ENCODE measurements at places on chromosomes 4 and X. TPM values are rescaled to one million over a fixed set of nuclear protein-coding genes. Genes with fewer than 3 reads are reported as not detected.

The PHEX gene
- polyA plus RNA-seq = 0.33 TPM

The TRIML1 gene
- not detected for polyA plus RNA-seq

The BEX2 gene
- polyA plus RNA-seq = 2.8 TPM

The CT45A3 gene
- not detected for polyA plus RNA-seq

The PLCXD1 gene
- 64.6 TPM for polyA plus RNA-seq

DNA sequence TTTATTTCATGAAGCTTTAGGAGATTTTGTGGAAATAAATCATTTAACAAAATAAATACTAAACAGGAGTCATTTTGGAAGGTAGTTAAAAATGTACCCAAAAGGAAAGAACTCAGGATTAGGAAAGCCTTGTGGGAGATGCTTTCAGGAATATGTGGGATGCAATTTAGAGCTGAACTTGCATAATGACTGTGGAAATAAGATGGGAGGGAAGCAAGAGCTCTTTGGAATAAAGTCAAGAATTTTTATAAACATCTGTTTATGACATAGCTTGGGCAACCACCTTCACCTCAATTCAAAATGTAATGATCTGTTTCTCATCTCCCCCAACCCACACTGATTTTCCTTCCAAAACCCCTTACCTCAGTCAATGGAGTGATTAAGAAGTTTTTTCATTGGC, 623.8 kb downstream of the FAT4 start:
- DNase-seq = no peak

DNA sequence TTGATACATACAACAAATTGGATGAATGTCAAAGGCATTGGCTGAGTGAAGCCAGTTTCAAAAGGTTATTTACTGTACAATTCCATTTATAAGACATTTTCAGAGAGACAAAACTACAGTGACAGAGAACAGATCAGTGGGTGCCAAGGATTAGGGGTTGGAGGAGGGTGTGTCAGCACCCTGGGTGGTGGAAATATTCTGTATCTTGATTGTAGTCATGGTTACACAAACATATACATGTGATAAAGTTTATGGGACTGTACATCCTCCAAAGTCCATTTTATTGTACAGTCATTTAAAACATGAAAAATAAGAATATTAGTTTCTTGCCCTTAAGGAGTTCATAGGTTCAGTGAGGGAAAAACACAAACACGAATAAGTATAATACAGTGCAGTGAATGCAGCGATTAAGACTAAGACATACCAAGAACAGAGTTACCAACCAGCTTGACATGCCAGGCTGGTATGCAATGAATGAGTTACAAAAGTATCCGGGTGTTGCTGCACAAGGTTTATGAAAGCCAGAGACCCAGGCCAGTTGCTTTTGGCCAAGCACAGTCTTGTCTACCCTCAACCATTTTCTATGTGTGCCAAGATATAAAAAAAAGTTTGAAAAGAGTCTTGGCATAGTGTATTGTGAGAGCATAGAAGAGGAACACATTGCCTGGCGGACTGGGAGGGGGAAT, 123.6 kb downstream of the MSL3 start:
- DNase-seq = peak; percentile 26

- no peak for DNase-seq
Observed at GRCh38 chr4:76197971-76198410, 15.6 kb downstream of the SCARB2 start.

DNA sequence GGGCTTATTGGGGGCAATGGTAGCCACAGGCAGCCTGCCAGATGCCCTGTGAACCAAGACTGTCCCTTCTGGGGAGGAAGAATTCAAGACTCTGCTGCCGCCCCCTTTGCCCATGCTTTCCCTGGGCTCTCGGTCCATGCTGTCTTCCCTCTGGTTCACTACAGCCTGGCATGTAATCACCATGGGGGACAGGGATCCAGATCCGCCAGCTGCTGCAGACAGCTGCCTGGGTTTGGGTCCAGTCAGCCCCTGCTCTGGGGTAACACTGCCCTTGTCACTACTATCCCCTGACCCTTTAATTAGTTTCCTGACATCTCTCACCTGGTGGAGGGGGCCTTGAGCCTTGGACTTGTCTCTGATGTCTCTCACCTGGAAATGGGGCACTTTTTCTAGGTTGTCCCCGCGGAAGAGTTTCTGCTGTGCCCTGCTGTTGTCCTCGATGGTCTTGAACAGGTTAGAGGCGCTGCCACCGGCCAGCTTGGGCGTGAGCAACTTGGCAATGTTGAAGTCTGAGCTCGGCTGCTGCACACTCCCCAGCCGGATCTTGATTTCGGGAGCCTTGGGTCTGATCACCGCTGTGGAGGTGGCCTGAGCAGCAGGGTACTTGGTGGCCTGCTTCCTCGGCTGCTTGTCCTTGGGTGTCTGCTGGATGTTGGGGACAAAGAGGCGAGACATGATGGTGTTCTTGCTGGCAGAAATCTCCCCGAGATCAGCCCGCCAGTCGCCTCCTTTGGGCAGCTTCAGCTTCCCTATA, 6.4 kb downstream of the C4orf54 start:
- DNase-seq = no peak

DNA sequence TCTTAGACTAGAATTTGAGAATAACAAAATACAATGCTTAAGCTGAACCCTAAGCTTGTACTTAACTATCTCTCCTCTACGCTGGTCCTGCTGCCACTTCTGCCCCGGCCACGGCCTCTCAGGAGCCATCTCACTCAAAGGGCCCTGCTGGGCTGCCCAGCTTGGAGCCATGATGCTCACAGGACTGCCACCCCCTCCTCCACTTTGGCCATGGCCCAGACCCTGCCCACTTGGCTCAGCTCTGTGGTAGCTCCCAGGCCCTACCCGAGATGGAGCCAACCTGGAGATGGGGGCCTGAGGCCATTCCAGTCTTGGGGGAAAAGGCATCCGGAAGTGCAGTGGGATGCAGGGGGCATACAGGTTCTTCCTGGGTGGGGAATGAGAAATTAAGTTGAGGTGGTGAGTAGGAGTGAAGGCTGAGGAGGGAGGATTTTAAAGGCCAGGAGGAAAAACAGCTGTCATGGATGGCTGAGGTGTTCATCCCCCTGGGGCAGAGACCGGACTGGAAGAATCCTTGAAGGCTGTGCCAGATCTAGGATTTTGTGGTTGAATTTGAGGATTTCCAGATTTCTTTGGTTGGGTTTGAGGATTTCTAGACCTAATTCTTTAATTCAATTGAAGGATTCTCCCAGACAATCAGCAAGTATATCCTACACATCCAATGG, 824 bp downstream of the SASH3 start:
- DNase-seq = no peak

GRCh38 chr4:46016306-46016705, 107.5 kb downstream of the GABRG1 start:
- DNase-seq = no peak

GRCh38 chrX:135649029-135649428, 64.4 kb upstream of the CT45A1 start:
- no peak for DNase-seq

- DNase-seq = peak; percentile 25
Observed at GRCh38 chr4:118834960-118835569, 861 bp downstream of the SEC24D start.

DNA sequence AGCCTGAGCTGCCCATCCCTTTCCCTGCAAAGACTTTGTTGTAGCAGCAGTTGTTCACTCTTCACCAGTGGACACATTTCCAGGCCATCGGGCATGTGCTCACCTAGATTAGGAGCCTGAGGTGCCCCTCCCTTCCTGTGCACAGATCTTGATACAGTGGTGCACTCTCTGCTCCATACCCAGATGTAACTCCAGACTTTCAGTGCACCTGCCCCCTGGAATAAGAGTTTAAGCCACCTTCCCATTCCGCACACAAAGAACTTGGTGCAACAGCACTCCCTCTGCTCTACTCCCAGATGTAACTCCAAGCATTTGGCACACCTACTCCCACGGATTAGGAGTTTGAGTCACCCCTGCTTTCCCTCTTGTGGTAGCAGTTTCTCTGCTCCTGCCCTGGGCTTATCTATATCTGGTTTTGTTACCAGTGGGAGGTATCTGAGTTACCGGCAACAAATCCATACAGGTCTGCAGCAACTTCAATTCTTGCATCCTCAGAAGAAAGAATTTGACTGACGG, 36.0 kb upstream of the PLK4 start:
- no peak for DNase-seq

GRCh38 chr4:16077786-16078185, 6.0 kb downstream of the PROM1 start:
- no peak for DNase-seq

GRCh38 chrX:5399403-5399802, 829.3 kb downstream of the NLGN4X start:
- DNase-seq = no peak

GRCh38 chr4:106618956-106619355, 250.4 kb upstream of the GIMD1 start:
- no peak for DNase-seq

DNA sequence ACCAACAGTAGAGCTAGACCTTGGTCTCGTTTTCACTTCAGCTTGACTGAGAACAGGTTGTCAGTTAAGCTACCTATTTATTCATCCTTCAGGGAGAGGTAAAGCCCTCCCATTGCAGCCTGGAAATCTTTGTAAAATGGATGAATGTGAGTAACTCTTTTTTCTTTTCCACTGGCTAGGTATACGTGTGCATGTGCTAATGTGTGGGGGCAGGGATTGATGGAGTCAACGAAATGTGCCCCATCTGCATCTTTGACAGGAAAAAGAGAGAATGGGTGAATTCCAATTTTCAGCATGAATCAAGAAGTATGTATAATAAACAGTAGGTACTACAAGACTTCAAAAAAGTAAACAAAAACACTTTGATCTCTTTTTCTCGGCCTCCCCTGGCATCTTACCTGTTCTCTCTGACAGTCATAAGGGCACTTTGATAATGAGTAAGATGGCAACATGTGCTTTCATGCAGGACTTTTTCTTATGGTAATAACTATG, at the start of gene IL21:
Gene IL21, minus strand, starts transcription at position 51 of the 492 bp plus-strand sequence. CDS start 55 bp downstream, outside the sequence.
- DNase-seq = no peak

GRCh38 chr4:36767596-36767995, 476.9 kb upstream of the NWD2 start:
- no peak for DNase-seq
